ENCODE measurements at places on chromosomes 7 and 10. TPM values are rescaled to one million over a fixed set of nuclear protein-coding genes. Genes with fewer than 3 reads are reported as not detected.
A peak's percentile ranks its signal among the peaks of the same experiment; 100 is the strongest.

- DNase-seq, result no peak
These were observed 106.1 kb upstream of the BTBD16 start for GRCh38 chr10:122164815-122165483.

- DNase-seq, result no peak
These were observed 2.6 kb downstream of the AUTS2 start for GRCh38 chr7:69600710-69601519.

- no peak for DNase-seq
These were observed 38.9 kb downstream of the LYZL1 start for GRCh38 chr10:29327746-29328102.

DNA sequence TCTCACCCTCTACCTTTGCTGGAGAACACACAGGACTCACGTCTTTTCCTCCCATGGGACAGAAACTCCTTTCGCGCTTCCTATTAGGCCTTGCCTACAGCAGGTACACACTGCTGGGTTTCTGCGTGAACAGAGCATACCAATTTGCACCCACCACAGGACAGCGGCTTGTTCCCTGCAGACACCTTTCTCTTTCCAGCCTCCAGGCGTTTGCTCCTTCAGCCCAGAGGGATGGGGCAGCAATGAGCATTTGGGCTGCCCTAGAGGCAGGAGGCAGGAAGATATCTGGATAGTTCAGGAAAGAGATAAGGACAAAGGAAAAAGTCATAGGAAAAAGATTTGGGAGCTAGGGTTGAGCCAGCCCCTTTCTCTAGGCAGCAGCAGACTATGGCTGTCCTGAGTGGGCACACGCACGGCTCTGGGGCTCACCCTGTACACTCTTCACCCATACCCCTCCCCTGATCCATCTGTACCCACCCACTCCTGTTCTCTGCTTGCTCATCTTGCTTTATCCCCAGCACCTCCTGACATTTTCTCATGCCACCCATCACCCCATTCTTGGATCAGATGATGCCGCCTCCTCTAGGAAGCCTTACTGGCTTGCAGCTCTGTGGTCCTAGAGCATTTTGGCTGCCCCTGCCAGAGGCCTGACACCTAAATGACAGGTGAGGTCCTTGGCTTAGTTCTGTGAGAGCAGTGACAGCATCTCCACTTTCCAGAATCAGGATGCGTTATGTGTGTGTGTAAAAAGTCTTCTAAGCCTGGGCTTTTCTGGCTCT is 40.7 kb upstream of the SPDYE3 start:
- DNase-seq, result no peak

- DNase-seq, result peak; percentile 69
These were observed 29.3 kb downstream of the KCNMA1 start for GRCh38 chr10:77608281-77608680.

- DNase-seq, result no peak
These were observed 4.6 kb downstream of the PALD1 start for GRCh38 chr10:70482982-70483760.

DNA sequence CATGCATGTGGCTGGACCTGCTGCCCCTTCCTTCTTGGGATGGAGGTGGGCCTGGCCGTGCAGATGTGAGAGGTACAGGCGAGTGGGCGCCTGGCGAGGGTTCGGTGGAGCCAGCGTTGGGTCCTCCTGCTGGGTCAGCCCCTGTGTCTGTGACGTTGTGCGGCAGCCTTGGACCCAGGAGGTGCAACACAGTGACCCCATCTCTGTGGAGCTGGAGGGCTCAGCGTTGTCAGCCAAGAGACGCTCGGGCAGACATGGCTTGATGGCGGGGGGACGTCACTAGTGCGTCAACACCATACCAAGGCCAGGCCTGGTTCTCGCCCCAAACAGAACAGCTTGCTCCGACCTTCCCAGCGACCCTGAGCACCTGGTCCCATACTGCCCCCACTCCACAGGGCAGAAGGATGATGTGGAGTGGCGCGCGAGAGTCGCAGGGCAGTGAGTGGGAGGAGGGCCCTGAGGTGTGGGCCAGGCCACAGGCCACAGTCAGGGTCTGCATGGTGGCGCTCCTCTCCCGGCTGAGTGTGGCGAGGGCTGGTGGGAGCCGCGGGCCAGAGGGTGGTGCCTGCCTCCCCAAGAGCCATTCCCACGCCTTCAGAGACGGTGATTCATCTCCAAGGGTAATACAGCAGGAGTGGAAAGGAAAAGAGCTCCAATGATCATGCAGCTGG is 184.4 kb downstream of the DNAJB6 start:
- no peak for DNase-seq

DNA sequence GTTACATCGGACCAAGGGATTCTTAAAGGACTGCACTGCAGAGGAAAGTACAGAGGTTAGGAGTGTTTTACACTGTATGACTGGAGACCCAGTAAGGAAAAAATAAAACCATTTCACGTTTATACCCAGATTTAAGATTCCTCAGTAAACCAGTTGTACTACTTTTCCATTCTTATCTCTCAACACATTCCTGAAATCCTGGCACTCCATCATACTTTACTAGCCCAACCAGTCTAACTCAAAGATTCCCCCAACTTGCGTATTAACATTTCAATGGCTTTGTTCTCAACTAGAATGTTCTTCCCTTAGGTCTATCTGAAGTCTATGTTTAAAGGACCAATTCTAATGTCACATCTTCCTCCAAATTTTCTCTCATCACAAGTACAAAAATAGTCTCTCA is 8.0 kb downstream of the CCDC186 start:
- no peak for DNase-seq

DNA sequence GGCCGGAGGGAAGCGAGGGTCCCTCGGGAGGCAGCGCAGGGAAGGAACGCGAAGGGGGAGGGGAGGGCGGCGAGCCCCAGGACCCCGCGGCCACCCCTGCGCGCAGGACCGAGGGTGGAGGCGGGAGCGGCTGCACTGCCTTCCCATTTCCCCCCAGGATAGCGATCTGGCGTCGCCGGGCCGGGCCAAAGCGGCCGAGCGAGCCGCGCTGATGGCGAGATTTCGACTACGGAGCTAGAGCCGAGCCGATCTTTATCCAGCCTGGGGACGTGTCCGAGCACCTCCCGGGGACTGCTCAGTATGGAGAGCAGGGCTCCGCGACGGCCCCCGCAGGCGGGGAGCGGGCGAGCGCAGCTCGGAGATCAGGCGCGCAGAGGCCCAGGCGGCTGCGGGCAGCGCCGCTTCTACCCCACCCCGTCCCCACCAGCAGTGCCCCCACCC is 590 bp upstream of the CRTAC1 start:
- DNase-seq, result no peak

DNA sequence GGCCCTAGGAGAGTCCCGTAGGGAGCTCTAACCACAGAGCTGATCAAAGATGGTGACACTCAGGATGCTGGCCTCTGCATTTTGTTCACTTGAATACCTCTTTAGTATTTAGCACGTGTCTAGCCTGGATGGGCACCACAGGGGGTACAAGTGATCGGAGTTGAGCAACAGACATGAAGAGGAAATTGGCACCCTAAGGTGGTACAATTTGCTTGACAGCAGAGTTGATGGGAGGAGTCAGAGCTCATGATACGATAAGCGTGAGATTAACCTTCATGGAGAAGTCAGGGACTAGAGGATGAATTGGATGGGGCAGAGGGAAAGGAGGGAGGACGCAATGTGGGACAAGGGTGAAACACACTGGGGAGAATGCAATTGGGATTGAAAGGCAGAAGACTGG is 9.9 kb upstream of the ZNF212 start:
- DNase-seq, result peak; percentile 7

DNA sequence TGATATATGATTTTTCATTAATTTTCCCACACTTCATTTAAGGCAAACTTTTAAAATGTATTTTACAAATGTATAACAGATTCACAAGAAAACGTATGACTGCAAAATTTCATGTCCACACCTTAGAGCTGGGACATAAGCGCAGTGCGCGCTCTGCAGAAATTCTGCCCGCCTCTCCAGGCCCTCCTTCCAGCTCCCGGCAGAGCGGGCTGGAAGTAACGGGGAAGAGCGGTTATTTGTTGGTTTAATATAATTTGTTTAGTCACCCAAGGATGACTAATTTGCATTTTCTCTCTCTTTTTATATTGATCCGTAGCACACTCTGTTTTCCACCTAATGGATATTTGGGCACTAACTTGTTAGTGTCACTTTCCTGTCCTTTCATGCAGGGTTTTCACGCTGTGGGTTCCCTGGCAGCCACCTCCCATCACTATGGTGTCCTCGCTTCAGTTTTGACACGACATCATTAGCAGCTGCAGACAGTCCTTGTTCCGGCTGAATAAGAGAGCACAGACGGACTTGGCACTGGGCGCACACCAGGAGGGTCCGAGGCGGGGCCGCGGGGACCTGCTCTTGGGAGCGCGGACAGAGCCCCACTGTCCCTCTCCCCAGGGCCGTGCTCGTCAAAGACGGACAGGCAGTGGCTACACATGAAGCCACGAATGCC is 129.2 kb upstream of the SEC61G start:
- DNase-seq, result peak; percentile 21

DNA sequence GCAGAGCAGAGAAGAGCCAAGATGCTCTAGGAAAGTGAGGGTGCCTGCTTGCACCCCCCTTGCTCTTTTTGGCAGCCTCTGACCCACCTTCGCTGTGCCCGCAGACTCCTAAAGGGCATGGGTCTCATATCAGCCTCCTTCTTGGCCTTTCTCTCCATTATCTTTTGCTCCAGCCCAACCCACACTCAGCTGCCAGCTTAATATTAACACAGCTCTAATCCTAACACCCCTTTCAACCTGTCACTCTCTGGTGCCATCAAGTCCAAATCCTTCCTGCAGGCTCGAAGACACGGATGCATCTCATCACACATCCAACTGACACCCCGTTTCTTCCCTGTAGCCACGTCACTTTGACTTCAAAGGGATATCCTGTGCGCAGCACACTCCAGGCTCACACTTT is 171.6 kb upstream of the AUTS2 start:
- DNase-seq, result no peak

DNA sequence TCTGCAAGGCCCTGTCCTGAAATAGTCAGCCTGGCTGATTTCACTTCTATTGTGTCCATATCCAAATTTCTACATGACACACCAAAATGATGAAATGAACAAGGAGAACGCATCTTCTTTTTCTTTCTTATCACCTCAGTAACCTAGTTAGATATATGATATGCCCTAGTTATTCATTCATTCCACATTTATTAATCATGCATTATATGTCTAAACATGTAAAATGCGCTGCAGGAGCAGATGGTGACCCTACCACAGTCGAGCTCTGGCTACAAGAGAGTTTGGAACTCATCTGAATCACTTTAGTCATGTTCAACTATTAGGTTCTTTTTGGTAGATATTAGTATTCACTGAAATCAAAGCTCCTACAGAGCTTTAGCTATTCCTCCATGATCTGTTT is 31.8 kb upstream of the VPS41 start:
- no peak for DNase-seq

- DNase-seq, result no peak
These were observed 25.6 kb upstream of the PLEKHA1 start for GRCh38 chr10:122348935-122349361.

- no peak for DNase-seq
These were observed 419.4 kb upstream of the CELF2 start for GRCh38 chr10:10598297-10598696.

DNA sequence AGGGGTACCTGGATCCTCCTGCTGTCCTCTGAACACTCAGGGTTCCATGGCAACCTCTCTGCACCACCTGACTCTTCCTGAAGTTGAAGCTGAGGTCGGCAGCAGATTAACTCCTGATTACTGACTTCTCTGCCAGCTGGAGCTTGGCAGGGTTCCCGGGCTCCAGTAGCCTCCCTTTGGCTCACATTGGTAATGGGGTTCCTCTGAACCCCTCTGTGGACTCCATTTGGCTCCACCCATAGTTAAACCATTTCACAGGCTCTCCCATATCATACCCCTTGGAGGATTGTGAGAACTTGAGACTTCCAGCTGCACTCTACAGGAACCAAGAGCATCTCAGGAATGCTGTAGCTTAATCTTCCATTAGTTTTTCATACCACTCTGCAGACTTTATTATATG is 292.5 kb downstream of the HDAC9 start:
- peak; percentile 37 for DNase-seq

- DNase-seq, result peak; percentile 77
These were observed 25.0 kb downstream of the ZNF487 start for GRCh38 chr10:43461950-43462349.

DNA sequence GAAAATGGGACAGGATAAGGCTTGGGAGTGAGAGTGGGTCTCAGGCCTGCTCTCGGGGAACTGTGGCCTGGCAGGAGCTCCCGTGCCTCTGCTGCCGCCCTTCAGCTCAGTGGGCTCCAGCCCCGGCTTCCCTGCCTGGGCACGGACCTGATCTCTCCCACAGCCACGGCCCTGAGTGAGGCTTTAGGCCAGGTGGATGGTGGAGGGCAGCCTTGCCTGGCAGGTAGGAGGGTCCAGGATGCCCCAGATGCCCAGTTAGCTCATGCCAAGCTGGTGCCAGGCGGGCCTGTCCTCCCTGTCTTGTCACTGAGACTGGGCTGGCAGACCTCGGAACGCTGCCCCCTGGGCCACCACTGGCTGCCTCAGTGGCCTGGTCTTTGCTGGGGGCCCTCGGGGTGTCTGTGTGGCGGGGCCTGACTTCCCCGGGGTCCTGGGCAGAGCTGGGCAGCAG is 116.6 kb downstream of the INPP5A start:
- no peak for DNase-seq

- DNase-seq, result no peak
These were observed 109.3 kb downstream of the TNS3 start for GRCh38 chr7:47472444-47473157.

- peak; percentile 95 for DNase-seq
These were observed 172.9 kb downstream of the DKK1 start for GRCh38 chr10:52486840-52487611.

DNA sequence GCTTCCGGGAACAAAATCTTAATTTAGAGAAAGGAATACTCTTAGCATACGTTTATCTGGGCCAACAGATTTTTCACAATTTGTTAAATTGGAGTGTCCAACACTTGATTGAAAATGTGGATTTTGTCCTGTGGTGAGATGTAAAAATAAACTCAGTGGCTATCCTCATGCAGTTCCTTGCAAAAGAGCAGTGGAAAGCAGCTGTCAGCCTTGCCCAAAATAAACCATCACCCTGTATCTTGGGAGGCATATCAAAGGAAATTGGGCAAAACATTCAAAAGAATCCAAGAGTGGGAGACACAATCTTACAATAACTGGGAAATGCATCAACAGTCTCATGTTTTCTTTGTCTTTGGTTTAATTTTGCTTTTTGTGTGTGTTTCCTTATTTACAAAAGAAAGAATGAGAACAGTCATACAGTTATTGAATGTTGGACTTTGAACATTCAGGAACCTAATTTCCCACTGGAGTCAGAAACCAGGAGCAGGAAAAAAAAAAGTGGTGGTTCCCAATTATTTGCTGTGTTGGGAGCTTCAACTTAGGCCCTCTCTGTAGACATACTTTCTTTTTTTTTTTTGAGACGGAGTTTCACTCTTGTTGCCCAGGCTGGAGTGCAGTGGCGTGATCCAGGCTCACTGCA is 44.4 kb upstream of the DGKI start:
- DNase-seq, result no peak

- DNase-seq, result peak; percentile 36
These were observed 527 bp upstream of the HERPUD2 start for GRCh38 chr7:35695473-35695850.

- DNase-seq, result no peak
These were observed 461.6 kb downstream of the PLXDC2 start for GRCh38 chr10:20277820-20278219.

OIT3 gene
- not detected for total RNA-seq

RABGEF1 gene
- total RNA-seq, result 32.6 TPM

HSPB1 gene
- total RNA-seq, result 204 TPM

MACC1 gene
- total RNA-seq, result 0.15 TPM

NKX1-2 gene
- total RNA-seq, result 0.02 TPM

Measured in M059J (cell line).